Activated CD8-positive, alpha-beta memory T cell treated with anti-CD3 and anti-CD28 coated beads for 1 hour (primary cell): ENCODE measurements at places on chromosomes 7 and 10.

- no peak for DNase-seq
Measured at GRCh38 chr7:127809261-127809702, 157.3 kb downstream of the SND1 start.

DNA sequence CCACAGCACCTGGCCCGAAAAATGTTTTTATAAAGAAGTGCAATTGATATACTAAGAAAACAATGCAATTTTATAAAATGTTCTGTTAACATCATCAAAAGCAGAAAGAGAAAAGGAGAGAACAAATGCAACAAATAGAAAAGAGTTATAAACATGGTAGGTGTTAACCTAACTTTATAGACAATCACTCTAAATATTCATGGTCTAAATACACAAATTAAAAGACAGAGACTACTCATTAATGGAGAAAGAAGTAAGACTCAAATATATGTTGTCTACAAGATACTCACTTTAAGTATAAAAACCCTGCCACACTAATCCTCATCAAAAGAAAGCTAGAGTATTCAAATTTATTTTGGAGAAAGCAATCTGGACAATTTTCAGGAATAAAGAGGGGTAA lies 425.3 kb upstream of the ANKRD30A start:
- DNase-seq: no peak

DNA sequence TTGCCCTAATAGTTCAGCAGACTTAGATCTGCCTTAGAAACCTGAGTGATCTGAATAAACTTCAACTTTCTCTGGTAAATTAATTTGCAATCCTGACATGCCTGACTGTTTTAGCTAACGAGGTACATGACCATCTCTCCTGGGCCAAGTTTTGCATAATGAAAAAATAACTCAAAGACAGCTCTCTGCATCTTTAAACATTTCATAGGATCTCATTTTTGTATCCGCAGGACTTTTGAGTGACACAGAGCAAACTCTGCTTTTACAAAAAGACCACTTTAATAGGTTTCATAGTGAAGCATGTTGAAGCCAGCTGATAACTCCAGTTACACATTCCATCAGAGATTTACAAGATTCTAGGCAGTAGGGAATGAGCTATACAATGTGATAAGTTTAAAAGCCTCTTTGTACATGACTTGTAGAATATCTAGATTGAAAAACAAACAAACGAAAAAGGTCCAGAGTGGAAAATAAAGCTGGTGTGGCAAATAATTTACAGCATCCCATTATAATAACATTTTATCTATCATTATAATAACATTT lies 2.1 kb downstream of the PRKG1 start:
- DNase-seq: no peak

GRCh38 chr7:1985042-1985441 lies 247.7 kb downstream of the MAD1L1 start:
- DNase-seq: no peak

- DNase-seq: no peak
Measured at GRCh38 chr10:35133586-35133985, 6.9 kb downstream of the CREM start.

GRCh38 chr7:129781928-129782817 lies 170.6 kb downstream of the UBE2H start:
- DNase-seq: no peak

DNA sequence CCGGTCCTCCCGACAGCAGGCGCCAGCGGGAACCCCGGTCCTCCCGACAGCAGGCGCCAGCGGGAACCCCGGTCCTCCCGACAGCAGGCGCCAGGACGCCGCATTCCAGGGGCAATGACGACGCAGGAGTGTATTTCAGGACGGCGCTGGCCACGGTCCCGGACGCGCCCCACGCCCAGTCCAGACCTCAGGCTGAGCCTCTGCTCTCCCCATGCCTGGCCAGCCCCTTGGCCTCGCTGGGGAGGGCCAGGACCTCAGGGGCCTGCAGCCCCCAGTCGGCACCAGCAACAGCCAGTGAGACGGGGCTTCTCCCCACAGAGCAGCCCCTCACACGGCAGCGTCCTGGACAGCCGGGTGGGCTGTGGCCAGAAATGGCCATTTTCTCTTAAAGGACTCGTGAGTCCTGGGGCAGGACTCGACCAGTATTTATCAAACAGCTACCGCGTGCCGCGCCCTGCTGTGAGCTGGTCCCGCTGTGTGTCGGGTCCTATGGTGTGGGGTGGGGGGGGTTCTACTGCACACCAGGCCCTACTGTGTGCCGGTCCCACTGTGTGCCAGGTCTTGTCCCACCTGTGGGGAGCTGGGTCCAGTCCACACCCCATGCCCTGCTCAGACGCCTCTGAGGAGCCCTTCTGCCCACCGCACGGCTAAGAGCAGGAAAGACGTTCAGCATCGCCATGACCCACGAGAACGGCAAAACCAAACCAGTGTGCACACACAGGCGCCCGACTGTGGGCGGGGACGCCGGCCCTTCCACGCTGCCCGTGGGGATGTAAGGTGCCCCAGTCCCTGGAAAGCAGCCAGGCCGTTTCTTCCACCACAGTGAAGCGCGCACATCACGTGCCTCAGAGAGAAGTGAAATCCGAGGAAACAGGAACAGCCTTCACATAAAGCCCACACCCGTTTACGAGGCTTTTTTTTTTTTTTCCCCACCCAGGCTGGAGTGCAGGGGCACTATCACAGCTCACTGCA lies 33.3 kb downstream of the GET4 start:
- no peak for DNase-seq
